ENCODE measurements at places on chromosomes 12 and 14.

GRCh38 chr12:104652910-104653309 lies 196.2 kb downstream of the CHST11 start:
- DNase-seq = no peak

- no peak for DNase-seq
These were observed 84.0 kb downstream of the CCDC88C start for GRCh38 chr14:91333650-91334039.

GRCh38 chr14:77918448-77918847 lies 118.5 kb downstream of the ADCK1 start:
- no peak for DNase-seq

DNA sequence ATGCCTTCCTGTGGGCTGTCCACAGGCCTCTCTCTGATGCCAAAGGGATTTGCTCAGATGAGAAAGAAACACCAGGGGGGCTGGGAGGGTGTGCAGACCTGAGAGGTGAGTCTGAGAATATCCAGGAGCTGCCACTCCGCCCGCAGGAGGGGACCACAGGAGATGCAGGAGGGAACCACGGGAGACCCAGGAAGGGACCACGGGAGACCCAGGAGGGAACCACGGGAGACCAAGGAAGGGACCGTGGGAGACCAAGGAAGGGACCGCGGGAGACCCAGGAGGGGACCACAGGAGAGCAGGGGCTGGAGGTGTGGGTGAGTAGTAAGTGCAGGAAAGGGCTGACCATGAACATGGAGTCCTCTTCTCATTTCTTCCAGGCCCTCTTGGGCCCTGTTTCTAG lies 74.6 kb upstream of the SFSWAP start:
- no peak for DNase-seq

GRCh38 chr12:65925626-65926025 lies 101.3 kb downstream of the HMGA2 start:
- no peak for DNase-seq

GRCh38 chr14:95006051-95006450 lies 151.3 kb downstream of the DICER1 start:
- no peak for DNase-seq
